ENCODE measurements at places on chromosomes 11 and 22. TPM values are rescaled to one million over a fixed set of nuclear protein-coding genes. Genes with fewer than 3 reads are reported as not detected.

Gene GLB1L2
- 4.2 TPM for total RNA-seq

Gene UCP2
- total RNA-seq = 261 TPM

Gene ARHGAP42
- total RNA-seq = not detected

DNA sequence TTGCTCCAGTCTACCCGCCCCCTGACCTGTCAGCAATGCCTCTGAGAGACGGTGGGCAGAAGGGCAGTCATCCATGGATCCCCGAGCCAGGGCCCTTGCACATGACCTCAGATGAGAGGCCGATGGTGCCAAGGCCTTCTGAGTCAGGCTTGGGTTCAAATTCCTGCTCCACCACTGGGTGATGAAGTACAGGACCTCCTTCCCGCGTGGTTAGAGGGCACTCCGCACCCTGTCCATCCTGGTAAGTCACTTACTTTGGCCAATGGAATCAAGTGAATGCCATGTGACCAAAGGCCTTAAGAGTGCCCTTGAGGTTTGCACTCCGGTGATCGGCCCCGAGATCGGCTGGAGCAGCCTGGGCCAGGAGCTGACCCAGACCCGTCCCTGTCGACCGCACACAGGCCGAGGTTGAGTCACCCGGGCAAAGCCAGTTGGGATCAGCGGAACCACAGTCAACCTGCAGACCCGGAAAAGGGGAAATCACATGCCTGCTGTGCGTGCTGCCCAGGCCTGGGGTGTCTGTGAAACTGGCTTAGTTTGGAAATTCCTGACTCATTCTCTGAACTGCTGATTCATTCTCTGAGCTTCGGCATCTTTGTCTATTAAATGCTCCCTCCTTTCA is 48.9 kb downstream of the RTL6 start:
- no peak for DNase-seq

GRCh38 chr11:86687185-86687778 is 14.9 kb upstream of the ME3 start:
- DNase-seq = no peak

- DNase-seq = peak; percentile 37
Observed at GRCh38 chr11:60924110-60924905, at the start of gene TMEM132A. Gene TMEM132A, plus strand, starts transcription at chr11:60924460. Its CDS starts 174 bp downstream, at chr11:60924634.

Gene CHRNA10
- 0.91 TPM for total RNA-seq

Gene KRTAP5-8
- not detected for total RNA-seq

DNA sequence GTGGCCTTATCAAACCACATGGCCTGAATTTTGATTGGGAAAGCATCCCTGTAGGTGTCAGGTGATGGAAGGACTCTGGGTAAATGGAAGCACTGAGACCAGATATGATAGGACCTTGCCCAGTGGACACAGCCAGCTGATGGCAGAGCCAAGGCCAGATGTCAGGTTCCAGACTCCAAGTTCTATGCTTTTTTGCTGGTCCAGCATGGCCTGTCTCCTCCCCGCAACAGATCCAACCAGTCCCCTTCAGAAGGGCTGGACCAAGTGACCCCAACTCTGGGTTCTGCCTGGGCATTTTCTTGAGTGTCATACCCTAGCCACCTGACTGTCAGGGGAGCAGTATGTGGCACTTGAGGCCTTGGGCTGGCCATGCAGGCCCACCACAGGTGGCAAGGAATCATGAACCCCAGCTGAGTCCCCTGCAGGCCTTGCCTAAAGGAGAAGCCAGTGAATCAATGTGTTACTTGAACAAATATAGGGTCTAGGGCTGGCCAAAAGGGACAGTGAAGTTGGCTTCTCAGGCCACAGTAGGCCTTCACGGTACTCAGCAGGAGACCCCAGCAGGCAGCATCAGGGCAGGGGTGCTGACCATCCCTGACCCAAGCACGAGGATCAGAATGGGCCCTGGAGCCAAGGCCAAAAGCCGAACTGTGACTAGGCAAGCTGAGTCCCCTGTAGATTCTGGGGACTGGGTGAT is 27.1 kb downstream of the KCNQ1OT1 start:
- no peak for DNase-seq

- DNase-seq = no peak
Observed at GRCh38 chr22:39277142-39277607, 32.4 kb upstream of the PDGFB start.

GRCh38 chr22:29147331-29147899 is 58.3 kb upstream of the EMID1 start:
- no peak for DNase-seq

- DNase-seq = no peak
Observed at GRCh38 chr22:34236527-34236926, 316.3 kb upstream of the LARGE1 start.

GRCh38 chr11:77151804-77152509 is 23.9 kb downstream of the MYO7A start:
- DNase-seq = peak; percentile 85

Gene KCNJ5
- not detected for total RNA-seq

Gene TTC36
- total RNA-seq = 0.59 TPM

Gene LARGE1
- total RNA-seq = 0.57 TPM

DNA sequence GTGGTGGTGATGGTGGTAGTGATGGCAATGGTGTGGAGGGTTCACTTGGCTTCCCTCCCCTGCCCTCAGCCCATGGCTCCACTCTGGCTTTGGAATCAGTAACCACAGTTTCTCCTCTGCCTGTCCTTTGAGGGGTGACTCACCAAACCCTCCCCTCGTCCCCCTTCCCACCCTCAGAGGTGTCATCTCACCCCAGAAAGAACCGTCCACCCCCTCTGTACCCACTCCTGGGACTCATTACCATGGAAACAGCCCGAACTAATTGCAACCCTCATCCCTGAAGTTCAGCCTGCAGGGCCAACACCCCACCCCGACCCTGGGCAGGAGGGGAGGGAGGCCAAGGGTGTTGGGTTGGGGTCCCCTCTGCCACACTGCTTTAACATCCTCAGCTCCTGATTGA is 26.6 kb downstream of the PHLDB1 start:
- no peak for DNase-seq

- DNase-seq = no peak
Observed at GRCh38 chr22:23384431-23384830, 195.7 kb downstream of the IGLL1 start.

- no peak for DNase-seq
Observed at GRCh38 chr11:64784813-64785581, 6.7 kb upstream of the SF1 start.

Measured in activated CD4-positive, alpha-beta T cell treated with anti-CD3 and anti-CD28 coated beads for 36 hours (primary cell).